ENCODE measurements at places on chromosomes 5 and 9.

DNA sequence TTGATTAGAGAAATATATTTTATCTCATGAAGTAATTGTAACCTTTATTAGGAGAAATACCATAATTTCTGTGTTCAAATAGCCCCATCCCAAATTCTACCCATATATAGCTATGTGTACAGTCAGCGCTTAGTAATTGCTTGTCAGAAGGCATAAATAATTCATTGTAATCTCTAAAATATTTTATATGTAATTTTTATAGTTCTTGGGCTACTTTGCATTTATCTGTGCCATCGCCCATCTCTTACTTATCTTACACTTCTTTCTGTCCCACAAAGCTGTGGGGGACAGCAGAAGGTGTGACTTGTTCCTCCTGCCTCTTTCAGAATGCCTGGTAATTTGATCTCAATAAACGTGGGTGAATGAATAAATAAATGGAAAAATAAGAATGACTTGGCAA, 5.5 kb downstream of the ADAMTSL1 start:
- DNase-seq: no peak

GRCh38 chr9:93577975-93578682, 1.7 kb downstream of the PHF2 start:
- DNase-seq: no peak

- no peak for DNase-seq
Measured at GRCh38 chr9:107945961-107946360, 456.4 kb upstream of the KLF4 start.

DNA sequence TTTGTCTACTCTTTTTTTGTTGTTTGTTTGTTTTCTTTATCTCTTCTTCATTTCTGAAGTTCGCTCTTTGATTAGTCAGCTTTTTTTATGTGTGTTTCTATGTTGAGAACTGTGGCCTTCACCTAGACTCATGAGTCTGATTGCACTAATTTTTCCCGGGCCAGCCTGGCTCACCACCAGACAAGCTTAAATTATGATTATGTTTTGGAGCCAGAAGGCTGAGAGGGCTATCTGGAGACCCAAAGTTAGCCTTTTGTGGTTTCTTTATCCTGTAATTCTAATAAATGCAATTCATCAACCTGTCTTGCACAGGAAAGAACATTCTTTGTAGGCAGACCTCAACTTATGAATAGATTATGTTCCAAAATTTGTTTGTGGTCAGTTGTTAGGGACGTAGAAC, 20.8 kb upstream of the ACTBL2 start:
- no peak for DNase-seq

DNA sequence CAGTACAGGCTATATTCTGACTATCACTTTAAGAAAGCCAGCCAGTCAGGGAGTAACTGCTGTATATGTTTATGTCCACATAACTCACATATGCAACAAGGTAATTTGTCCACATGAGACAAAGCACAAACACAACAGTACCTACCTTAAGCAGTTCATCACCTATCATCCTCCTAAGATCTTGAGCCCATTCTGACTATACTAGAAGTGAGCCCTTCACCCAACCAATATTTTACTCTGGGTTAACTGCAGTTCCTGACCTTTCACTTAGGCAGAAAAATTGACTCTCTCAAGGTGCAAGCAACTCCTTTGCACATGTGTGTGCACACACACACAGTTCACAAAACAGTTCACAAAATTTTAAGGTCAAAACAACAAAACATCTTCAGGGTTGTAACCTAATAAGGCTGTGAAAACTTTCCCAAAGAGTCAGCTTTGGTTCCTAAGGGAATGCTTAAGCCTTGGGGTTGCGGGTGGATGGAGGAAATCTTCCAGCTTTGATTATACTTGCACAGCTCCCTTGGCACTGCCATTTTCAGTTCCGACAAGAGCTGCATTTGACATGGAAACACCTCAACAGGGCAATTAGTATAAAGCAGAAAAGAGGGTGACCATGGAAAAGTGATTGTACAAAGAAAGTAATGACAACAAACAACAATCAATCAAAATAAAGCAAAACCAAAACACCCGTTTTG, 215.3 kb downstream of the NFIB start:
- DNase-seq: no peak

DNA sequence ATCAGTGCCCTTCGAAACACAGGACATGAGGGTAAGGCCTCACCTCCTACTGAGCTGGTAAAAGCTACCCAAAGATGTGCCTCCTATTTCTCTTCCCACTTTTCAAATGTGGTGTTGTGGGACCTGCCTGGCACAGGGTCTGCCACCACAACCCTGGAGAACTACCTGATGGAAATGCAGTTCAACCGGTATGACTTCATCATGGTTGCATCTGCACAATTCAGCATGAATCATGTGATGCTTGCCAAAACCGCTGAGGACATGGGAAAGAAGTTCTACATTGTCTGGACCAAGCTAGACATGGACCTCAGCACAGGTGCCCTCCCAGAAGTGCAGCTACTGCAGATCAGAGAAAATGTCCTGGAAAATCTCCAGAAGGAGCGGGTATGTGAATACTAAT, 1.9 kb downstream of the IRGM start:
- no peak for DNase-seq

DNA sequence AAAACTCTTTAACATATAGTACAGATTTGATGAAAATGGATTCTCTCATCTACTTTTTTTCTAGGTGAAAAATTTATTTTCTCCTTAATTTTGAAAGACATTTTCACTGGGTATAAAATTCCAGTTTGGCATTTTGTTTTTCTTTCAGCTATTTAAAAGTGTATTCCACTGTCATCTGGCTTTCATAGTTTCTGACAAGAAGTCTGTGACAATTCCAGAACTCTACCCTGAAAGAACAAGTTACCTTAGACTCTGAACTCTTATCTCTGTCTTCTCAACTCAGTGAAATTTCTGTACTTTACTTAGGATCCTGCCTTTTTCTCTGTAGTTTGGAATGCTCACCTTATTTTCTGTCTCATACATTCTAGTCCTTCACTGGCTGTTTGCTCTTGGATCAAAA, 161.7 kb downstream of the RANBP17 start:
- DNase-seq: no peak

- peak; percentile 20 for DNase-seq
Measured at GRCh38 chr5:94908889-94909480, 290.5 kb downstream of the SLF1 start.

- no peak for DNase-seq
Measured at GRCh38 chr9:99748266-99748665, 73.4 kb upstream of the NR4A3 start.

GRCh38 chr9:14165376-14166035, 148.4 kb downstream of the NFIB start:
- DNase-seq: no peak

- DNase-seq: no peak
Measured at GRCh38 chr5:147830035-147830434, 1.4 kb downstream of the SPINK1 start.
